ENCODE measurements at places on chromosomes 13 and 19.

- peak; percentile 10 for DNase-seq
These were observed 755 bp downstream of the UPF3A start for GRCh38 chr13:114282041-114282670.

DNA sequence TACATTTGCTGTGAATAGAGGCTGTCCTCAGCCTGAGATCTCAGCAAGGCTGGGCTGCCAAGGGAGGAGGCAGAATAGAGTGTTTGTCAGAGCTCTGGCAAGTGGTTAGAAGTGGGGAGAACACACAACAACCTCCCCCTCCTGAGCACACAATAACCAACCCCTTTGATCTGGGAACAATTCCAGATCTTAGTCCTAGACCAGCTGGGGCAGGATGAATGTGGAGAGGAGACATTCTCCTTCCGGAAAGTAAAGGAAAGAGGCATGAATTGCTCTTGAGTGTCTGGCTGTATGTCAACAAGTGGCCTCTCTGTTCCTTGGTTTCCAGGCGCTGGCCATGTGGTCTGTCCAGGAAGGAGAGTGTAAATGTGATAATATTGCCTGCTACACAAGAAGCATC, 114.9 kb upstream of the TMTC4 start:
- peak; percentile 83 for DNase-seq

DNA sequence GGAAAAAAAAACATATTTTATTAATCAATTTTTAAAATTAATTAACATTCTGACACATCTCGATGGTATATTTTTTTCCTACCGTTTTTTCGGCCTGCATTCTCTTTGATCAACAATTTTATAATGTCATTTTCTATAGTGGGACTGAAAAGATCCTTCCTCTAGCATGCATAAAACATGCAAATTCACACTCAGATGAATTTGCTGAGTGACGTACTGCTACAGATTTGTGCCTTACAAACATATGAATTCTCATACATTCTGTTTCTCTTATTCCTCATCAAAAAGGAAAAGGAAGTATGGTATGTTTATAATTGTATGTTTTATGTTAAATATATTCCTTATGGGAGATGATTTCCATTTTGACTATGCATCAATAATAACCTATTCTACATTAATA, 458.2 kb downstream of the TSHZ3 start:
- no peak for DNase-seq

- DNase-seq = no peak
These were observed 879.3 kb downstream of the OLFM4 start for GRCh38 chr13:53907891-53908290.

GRCh38 chr13:98542568-98543377, 34.1 kb downstream of the STK24 start:
- no peak for DNase-seq
